ENCODE measurements at places on chromosomes 1 and 21.

DNA sequence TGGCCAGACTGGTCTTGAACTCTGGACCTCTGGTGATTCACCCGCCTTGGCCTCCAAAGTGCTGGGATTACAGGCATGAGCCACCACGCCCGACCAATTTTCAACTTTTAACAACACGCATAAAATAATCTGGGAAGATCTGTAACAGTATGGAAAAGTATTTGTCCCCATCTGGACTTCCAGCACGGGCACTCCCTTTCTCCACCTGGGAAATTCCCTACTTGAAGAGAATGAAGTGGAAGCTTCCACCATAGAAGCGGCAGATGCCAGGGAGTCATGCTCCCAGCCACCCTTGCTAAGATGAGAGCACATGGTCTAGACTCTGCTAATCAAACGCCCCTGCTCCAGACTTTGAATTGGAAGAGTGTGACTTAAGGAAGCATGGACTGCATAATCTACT lies 9.0 kb upstream of the GPR137B start:
- H3K27ac ChIP-seq: no peak overlapping the region
- H3K4me1 ChIP-seq: no peaks in the 10 kb centered on the region
- H3K4me3 ChIP-seq: no peak overlapping the region
- no peaks in the 10 kb centered on the region for H3K36me3 ChIP-seq
- H3K27me3 ChIP-seq: peaks cover 6% of the 10 kb centered on the region

DNA sequence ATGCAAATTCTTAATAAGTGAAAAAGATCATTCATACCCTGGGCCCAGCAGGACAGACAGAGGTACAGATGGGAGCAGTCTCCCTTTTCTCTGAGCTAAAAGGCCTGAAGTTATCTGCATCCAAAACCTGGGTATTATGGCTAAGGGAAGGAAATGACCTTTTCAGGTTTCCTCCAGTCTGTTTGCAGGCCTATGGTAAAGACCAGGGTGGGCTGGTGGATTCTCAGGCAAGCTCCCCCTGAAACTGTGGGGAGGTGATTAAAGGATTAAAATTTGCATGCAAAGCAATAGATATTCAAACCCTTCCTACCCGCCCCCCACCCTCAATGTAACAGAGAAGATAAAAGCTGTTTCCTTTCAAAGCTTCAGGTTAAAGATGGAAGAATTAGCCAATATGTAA lies 471.8 kb upstream of the RUNX1 start:
- no peaks in the 10 kb centered on the region for H3K4me1 ChIP-seq
- no peaks in the 10 kb centered on the region for H3K36me3 ChIP-seq

DNA sequence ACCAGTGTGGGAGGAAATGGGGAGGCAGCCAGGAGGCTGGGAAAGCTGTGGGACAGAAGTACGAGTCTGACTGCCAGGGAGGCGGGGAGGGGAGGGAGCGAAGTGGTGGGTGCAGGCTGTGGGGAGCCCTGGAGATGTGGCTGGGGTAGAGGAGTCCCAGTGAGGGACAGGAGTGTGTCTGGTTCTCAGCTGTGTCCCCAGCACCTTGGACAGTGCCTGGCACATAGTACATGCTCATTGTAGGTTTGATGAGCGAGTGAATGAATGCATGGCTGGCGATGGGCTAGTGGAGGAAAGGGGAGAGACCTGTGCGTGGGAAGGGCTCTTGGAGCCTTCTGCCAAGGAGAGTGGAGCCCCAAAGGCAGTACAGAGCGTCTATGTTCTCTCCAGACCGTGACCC lies 104.1 kb downstream of the SIK1 start:
- H3K27ac ChIP-seq: no peak overlapping the region
- no peaks in the 10 kb centered on the region for H3K36me3 ChIP-seq
- peaks cover 18% of the 10 kb centered on the region for H3K4me1 ChIP-seq

- no peak overlapping the region for H3K4me3 ChIP-seq
- H3K27me3 ChIP-seq: no peaks in the 10 kb centered on the region
- peaks cover 29% of the 10 kb centered on the region for H3K36me3 ChIP-seq
- no peak overlapping the region for H3K27ac ChIP-seq
- peaks cover 11% of the 10 kb centered on the region for H3K4me1 ChIP-seq
Observed at GRCh38 chr1:151344291-151344690, 2.8 kb downstream of the RFX5 start.

DNA sequence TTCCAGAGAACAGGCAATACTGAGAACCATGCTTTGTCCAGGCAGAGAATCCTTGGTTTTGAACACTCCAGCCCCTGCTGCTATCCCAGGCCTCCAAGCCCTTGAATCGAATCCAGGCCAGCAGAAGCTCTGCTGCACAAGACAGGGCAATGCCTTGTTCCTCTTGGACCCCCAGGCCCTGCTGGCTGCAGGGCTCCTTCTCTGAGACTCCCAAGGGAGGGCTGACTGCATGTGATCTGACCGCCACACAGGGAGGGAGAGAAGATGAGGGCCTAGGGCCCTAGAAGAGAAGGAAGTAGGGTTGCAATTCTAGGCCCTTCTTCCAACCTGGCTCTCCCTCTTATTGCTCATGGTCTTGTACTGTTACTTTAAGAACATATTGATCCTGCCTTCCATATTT lies 160.6 kb upstream of the EDN2 start:
- no peak overlapping the region for H3K4me3 ChIP-seq
- no peak overlapping the region for H3K27ac ChIP-seq
- DNase-seq: no peak
- no peaks in the 10 kb centered on the region for H3K36me3 ChIP-seq
- peaks cover 18% of the 10 kb centered on the region for H3K4me1 ChIP-seq

DNA sequence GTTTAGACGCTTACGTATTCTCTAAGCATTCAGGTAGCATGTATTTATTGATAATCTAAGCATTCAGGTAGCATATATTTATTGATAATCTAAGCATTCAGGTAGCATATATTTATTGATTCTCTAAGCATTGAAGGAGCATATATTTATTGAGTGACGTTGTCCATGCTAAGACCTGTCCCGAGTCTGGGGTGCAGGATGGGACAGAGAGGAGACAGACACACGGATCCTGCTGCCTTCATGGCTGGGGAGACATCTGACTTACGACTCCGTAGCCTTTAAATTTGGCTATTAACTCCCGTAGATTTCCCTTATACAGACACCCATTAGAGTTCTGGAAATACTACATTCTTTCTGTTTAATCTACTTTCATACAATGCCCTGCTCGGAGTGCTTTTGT lies 982 bp downstream of the SCCPDH start:
- peak overlapping the region; percentile 77 for H3K4me3 ChIP-seq
- no peak for DNase-seq
- H3K4me1 ChIP-seq: peaks cover 2% of the 10 kb centered on the region
- peaks cover 15% of the 10 kb centered on the region for H3K36me3 ChIP-seq
- no peaks in the 10 kb centered on the region for H3K27me3 ChIP-seq

DNA sequence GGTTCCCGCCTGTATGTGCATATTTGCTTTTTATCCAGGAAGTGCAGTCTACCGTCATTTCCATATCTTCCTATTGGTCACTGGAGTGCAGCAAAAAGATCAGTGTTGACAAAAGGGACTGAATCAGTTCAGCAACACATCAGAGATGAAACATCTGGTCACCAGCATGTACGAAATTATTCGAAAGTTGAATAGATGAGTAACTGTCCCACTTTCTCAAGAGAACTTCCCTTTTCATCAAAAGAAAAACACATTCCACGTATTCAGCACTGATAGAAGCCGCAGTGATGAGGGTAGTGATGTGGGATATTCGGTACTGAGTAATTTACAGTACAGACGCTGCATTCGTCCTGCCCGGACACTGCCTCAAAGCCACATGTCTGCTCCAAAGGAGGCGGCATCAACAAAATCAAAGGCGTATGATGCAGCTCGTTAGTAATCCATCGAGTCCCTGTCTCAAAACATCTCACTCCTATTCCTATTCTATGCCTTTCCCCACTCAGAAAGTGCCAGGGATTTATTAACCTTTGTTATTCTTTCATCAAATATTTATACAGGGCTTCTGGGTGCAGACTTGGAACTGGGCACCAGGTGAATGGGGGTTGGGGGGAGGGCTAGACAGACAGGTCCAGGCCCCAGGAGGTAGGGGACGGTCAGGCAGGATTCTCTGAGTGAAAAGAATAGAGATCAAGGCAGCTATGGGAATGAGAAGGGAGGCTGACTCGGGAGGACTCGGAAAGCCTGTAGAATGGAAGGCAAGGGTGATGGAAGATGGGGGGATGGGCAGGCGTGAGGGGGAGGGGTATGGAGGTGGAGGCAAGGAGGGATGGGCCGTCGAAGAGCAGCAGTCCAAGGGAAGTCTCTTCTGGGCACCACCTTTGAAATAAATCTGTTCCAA lies 79.5 kb upstream of the SLC45A1 start:
- H3K4me3 ChIP-seq: no peak overlapping the region
- no peaks in the 10 kb centered on the region for H3K36me3 ChIP-seq
- no peaks in the 10 kb centered on the region for H3K27me3 ChIP-seq
- no peak overlapping the region for H3K27ac ChIP-seq

- H3K4me1 ChIP-seq: no peaks in the 10 kb centered on the region
- H3K4me3 ChIP-seq: no peak overlapping the region
- DNase-seq: no peak
Observed at GRCh38 chr1:233389893-233390292, 62.4 kb downstream of the MAP3K21 start.

GRCh38 chr1:10680487-10680886 lies 116.0 kb downstream of the CASZ1 start:
- H3K4me1 ChIP-seq: peaks cover 17% of the 10 kb centered on the region
- H3K27ac ChIP-seq: no peak overlapping the region
- no peak overlapping the region for H3K4me3 ChIP-seq
- DNase-seq: no peak
- H3K36me3 ChIP-seq: peaks cover 3% of the 10 kb centered on the region
- no peaks in the 10 kb centered on the region for H3K27me3 ChIP-seq

DNA sequence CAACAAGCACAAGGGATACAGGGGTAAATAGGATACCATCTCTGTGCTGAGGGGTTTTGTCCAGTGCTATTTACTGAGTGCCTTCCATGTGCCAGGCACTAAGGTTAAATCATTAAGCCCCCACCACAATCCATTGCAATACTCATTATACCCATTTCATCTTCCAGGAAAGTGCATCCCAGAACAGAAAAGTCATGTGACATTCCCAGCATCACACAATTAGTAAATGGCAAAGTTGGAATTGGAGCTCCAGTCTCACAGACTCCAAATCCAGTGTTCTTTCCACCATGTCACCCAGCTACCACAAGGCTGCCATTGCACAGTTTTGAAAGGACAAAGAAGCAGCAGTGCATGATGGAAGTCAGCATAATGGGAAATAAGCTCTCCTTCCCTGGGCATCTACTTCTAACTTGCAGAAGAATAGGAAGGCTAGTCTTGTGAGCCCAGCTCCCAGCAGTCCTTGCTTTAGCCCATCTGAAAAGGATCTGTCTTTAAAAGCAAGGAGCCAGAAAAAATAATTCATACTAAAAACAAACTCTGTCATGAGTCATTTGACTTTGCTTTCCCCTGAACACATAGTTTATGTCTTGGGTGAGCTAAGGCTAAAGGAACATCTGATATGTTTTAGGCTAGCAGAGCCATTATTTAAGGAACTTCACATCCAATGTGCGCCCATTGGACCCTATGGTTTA lies 111.4 kb upstream of the HOOK1 start:
- no peak overlapping the region for H3K4me3 ChIP-seq
- H3K27me3 ChIP-seq: no peaks in the 10 kb centered on the region
- no peaks in the 10 kb centered on the region for H3K36me3 ChIP-seq

DNA sequence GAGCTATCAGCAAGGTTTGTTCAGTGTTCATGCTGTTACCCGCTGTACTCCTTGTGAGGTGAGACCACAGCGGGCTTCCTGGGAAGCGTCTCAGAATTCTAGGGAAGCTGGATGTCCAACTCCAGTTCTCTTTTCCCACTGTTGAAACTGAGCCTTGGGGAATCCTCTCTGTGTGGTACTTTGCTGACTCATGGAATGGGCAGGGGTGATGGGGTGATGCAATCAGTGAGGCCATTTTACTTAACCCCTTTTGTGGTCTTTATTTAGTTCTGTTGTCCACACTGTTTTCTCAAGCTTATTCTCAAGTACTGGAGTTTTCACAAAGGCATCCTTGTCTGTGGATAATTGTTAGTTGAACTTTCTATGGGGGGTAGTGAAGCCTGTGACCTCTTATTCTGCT lies 42.6 kb downstream of the ACKR1 start:
- H3K27ac ChIP-seq: no peak overlapping the region
- DNase-seq: no peak
- no peaks in the 10 kb centered on the region for H3K36me3 ChIP-seq
- H3K4me3 ChIP-seq: no peak overlapping the region
- no peaks in the 10 kb centered on the region for H3K4me1 ChIP-seq

GRCh38 chr1:37094302-37094701 lies 60.0 kb upstream of the GRIK3 start:
- H3K4me3 ChIP-seq: no peak overlapping the region
- no peaks in the 10 kb centered on the region for H3K27me3 ChIP-seq

GRCh38 chr1:43518935-43519686 lies 11.6 kb upstream of the PTPRF start:
- no peaks in the 10 kb centered on the region for H3K4me1 ChIP-seq

- H3K4me3 ChIP-seq: no peak overlapping the region
- no peak overlapping the region for H3K27ac ChIP-seq
- no peaks in the 10 kb centered on the region for H3K4me1 ChIP-seq
- H3K36me3 ChIP-seq: no peaks in the 10 kb centered on the region
- no peak for DNase-seq
Observed at GRCh38 chr21:44399151-44399954, 45.9 kb downstream of the TRPM2 start.

GRCh38 chr1:8477166-8477982 lies 159.5 kb downstream of the SLC45A1 start:
- DNase-seq: no peak
- H3K4me3 ChIP-seq: no peak overlapping the region
- H3K27ac ChIP-seq: no peak overlapping the region
- no peaks in the 10 kb centered on the region for H3K36me3 ChIP-seq
- no peaks in the 10 kb centered on the region for H3K27me3 ChIP-seq

- no peaks in the 10 kb centered on the region for H3K27me3 ChIP-seq
- H3K4me3 ChIP-seq: no peak overlapping the region
- no peak for DNase-seq
Observed at GRCh38 chr1:70627910-70628309, 216.8 kb downstream of the CTH start.

GRCh38 chr21:9750341-9751086 lies 770.9 kb upstream of the TPTE start:
- no peaks in the 10 kb centered on the region for H3K36me3 ChIP-seq
- H3K4me1 ChIP-seq: no peaks in the 10 kb centered on the region
- no peaks in the 10 kb centered on the region for H3K27me3 ChIP-seq
- no peak for DNase-seq
- H3K27ac ChIP-seq: no peak overlapping the region

GRCh38 chr1:34684266-34684665 lies 70.6 kb upstream of the GJB5 start:
- H3K36me3 ChIP-seq: no peaks in the 10 kb centered on the region
- DNase-seq: no peak
- H3K27me3 ChIP-seq: no peaks in the 10 kb centered on the region
- no peak overlapping the region for H3K27ac ChIP-seq
- no peaks in the 10 kb centered on the region for H3K4me1 ChIP-seq
- H3K4me3 ChIP-seq: no peak overlapping the region

GRCh38 chr1:151282883-151283725 lies 1.0 kb downstream of the ZNF687 start:
- H3K27ac ChIP-seq: peak overlapping the region; percentile 98
- peak overlapping the region; percentile 79 for H3K4me3 ChIP-seq
- H3K27me3 ChIP-seq: no peaks in the 10 kb centered on the region
- peaks cover 25% of the 10 kb centered on the region for H3K36me3 ChIP-seq

Data from thymus (tissue), 14 donors.